Lower lobe of right lung (tissue), 2 donors: ENCODE measurements at places on chromosomes 7 and 10. TPM values are rescaled to one million over a fixed set of nuclear protein-coding genes. Genes with fewer than 3 reads are reported as not detected.

Gene GATA3
- 4.6 TPM for total RNA-seq

Gene MCM10
- 0.38 TPM for total RNA-seq

Gene OIT3
- 0.18 TPM for total RNA-seq

Gene NET1
- 46.7 TPM for total RNA-seq

Gene BEND7
- 16.9 TPM for total RNA-seq

Gene STEAP2
- total RNA-seq = 13.4 TPM

Gene LLCFC1
- total RNA-seq = not detected

Gene FRMPD2
- total RNA-seq = 5.3 TPM

Gene NPFFR1
- total RNA-seq = 1.0 TPM

Gene OR2A42
- total RNA-seq = not detected

Gene COL13A1
- total RNA-seq = 9.2 TPM

Gene UCMA
- total RNA-seq = not detected

DNA sequence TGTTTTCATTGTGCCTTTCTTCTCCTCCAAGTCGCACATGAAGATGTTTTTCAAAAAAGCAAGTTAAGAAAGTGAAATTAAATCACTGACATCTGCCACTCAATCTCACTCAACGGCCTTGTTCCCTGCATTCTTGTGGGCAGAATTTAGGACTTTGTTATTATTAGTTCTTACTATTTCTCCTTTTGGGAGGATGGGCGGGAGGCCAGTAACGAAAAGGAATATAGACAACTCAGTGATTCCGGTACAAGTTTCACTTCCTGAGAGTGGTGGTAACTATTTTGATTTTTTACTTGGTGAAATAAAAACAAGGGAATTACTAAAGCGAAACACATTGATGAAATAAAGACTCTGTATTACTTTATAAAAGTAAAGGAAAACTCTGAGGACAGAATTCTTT, 231.9 kb upstream of the HABP2 start:
- H3K27me3 ChIP-seq = no peaks in the 10 kb centered on the region
- peak overlapping the region; percentile 5 for H3K27ac ChIP-seq
- H3K4me3 ChIP-seq = no peak overlapping the region
- H3K36me3 ChIP-seq = no peaks in the 10 kb centered on the region

GRCh38 chr10:67622511-67622910, 73.5 kb downstream of the CTNNA3 start:
- H3K4me3 ChIP-seq = no peak overlapping the region
- no peak overlapping the region for H3K27ac ChIP-seq
- no peaks in the 10 kb centered on the region for H3K27me3 ChIP-seq

DNA sequence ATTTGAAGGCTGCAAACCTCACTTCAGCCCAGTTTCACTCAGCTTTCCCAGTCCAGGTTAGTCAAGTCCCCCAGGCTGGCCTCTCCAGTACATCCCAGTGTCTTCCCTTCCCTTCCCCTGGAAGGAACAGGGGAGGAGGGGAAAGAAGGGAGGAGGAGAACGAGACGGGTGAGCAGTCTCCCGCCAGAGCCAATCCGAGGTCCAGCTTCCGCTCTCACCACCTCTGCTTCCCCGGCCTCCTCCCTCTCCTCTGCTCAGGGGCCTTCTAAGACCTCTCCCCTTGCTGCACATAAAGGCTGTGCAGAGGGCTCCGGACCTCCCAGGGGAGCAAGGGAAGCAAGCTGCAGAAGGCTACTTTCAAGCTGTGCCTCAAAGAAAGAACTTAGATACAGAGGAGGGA, 4.1 kb downstream of the ATG9B start:
- H3K4me3 ChIP-seq = no peak overlapping the region
- no peaks in the 10 kb centered on the region for H3K36me3 ChIP-seq
- H3K27ac ChIP-seq = no peak overlapping the region
- DNase-seq = no peak

DNA sequence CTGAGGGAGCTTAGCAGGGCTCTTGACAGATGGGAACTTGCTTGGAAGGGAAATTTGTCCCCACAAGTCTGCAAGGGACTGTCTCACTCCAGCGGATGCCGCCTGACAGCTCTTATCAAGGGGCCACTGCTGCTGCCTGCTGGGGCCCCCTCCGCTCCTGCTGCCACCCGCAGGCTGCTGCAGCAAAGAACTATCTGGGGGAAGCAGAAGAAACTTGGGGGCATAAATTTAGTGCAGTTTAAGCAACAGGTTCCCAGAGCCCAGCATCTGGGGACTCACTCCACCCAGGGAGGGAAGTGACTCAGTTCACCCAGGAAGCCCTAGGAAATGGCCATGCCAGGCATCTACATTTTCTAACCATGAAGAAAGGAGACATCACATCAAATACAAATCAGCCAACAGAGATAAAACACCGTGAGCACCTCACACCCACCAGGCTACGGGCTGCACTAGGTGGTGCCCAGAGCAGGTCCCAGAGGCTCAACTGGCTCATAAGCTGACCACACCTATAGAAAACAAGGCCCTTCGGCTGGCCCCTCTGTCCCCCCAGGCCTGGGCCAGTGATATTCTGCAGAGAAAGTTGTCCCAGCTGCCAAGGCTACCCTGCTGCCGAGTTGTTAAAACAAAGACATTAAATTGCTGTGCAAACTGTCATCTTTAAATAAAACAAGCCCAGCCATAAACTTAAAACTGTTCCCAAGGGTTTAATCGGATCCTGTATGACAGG, 3.7 kb downstream of the RGS10 start:
- H3K27me3 ChIP-seq = peaks cover 6% of the 10 kb centered on the region
- DNase-seq = no peak
- no peak overlapping the region for H3K27ac ChIP-seq
- peaks cover 29% of the 10 kb centered on the region for H3K4me1 ChIP-seq

- DNase-seq = no peak
- no peaks in the 10 kb centered on the region for H3K27me3 ChIP-seq
- H3K4me1 ChIP-seq = no peaks in the 10 kb centered on the region
- no peak overlapping the region for H3K27ac ChIP-seq
Measured at GRCh38 chr7:148116829-148117403, 473.6 kb upstream of the C7orf33 start.

DNA sequence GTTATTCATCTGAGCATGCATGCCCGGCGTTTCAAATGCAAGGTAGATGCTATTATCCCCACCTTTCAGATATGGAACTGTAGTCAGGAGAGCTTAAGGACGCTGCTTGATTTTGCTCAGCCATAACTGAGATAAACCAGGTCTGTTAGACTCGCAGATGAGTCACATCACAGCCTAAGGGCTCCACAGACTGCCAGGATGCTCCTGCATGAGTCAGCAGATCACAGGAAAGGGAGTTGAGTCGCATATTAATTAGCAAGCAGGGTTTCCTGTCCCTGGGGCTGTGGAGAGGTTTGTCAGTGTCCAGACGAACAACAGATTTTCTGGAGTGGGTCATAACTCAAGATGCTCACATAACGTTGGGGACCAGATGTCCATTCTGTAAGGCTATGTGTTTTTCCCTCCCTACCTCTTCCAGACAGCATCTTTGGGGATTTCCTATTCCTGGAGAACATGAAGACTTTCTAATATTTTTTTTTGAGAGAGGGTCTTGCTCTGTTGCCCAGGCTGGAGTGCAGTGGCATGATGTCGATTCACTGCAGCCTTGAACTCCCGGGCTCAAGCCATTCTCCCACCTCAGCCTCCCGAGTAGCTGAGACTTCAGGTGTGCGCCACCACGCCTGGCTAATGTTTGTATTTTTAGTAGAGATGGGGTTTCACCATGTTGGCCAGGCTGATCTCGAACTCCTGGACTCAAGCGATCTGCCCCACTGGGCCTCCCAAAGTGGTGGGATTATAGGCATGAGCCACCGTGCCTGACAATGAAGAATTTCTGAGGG, 36.7 kb downstream of the PFKFB3 start:
- no peak for DNase-seq
- H3K4me3 ChIP-seq = no peak overlapping the region
- H3K36me3 ChIP-seq = peaks cover 25% of the 10 kb centered on the region
- peaks cover 16% of the 10 kb centered on the region for H3K4me1 ChIP-seq
- no peaks in the 10 kb centered on the region for H3K27me3 ChIP-seq
- no peak overlapping the region for H3K27ac ChIP-seq

DNA sequence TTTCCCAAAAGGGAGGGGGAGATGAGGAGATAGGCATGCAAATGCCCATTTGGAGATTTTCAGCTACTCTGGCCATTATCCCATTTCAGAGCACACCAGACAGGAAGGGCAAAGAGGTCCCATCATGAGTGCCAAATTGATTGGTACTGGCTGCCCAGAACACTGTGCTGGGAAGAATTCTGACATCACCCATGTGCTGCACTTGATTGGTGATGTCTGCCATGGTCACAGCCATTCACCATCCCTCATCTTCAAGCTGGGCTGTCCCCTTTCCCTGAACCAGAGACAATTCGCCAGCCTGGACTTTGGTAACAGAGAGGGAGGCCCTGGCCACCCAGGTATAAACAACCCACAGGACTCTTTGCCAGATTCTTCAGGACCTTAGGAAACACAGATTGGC, 23.2 kb upstream of the RADIL start:
- H3K4me3 ChIP-seq = no peak overlapping the region
- H3K27ac ChIP-seq = no peak overlapping the region
- no peak for DNase-seq
- H3K4me1 ChIP-seq = no peaks in the 10 kb centered on the region

DNA sequence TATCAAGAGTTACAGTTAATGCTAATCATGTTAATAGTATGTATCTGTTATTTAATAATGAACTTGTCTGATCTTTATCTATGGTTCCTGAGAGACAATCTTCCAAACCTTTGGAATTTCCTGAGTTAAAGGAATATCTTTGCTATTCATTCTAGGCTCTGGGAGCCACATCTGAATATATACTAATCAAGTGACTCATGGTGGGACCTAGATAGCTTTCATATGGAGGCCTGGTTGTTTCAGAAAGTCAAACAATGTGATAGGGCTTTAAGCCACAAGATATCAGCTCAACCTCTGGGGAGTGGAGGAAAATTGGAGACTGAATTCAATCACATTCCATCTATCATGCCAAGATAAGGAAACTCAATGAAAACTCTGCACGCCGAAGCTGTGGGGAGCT, 746.4 kb downstream of the TNS3 start:
- no peaks in the 10 kb centered on the region for H3K4me1 ChIP-seq
- no peak overlapping the region for H3K27ac ChIP-seq
- H3K4me3 ChIP-seq = no peak overlapping the region
- H3K27me3 ChIP-seq = no peaks in the 10 kb centered on the region
- no peak for DNase-seq

GRCh38 chr10:3676564-3676963, 108.4 kb downstream of the KLF6 start:
- DNase-seq = no peak
- no peaks in the 10 kb centered on the region for H3K27me3 ChIP-seq
- H3K27ac ChIP-seq = no peak overlapping the region
- H3K4me1 ChIP-seq = no peaks in the 10 kb centered on the region

- H3K4me1 ChIP-seq = no peaks in the 10 kb centered on the region
- H3K36me3 ChIP-seq = no peaks in the 10 kb centered on the region
- H3K4me3 ChIP-seq = no peak overlapping the region
- no peak overlapping the region for H3K27ac ChIP-seq
- peaks cover 7% of the 10 kb centered on the region for H3K27me3 ChIP-seq
Measured at GRCh38 chr7:28865601-28866144, 92.5 kb downstream of the TRIL start.

- DNase-seq = peak; percentile 41
- no peaks in the 10 kb centered on the region for H3K36me3 ChIP-seq
- no peaks in the 10 kb centered on the region for H3K27me3 ChIP-seq
- no peak overlapping the region for H3K27ac ChIP-seq
- no peaks in the 10 kb centered on the region for H3K4me1 ChIP-seq
- H3K4me3 ChIP-seq = no peak overlapping the region
Measured at GRCh38 chr10:132926777-132927650, 15.4 kb downstream of the CFAP46 start.

- no peaks in the 10 kb centered on the region for H3K36me3 ChIP-seq
- no peaks in the 10 kb centered on the region for H3K4me1 ChIP-seq
- no peak for DNase-seq
- H3K4me3 ChIP-seq = no peak overlapping the region
- H3K27ac ChIP-seq = no peak overlapping the region
Measured at GRCh38 chr10:100810835-100811116, 65.4 kb downstream of the PAX2 start.

GRCh38 chr10:6918305-6918704, 338.2 kb upstream of the PRKCQ start:
- H3K27ac ChIP-seq = no peak overlapping the region
- peaks cover 5% of the 10 kb centered on the region for H3K4me1 ChIP-seq
- H3K27me3 ChIP-seq = no peaks in the 10 kb centered on the region
- H3K4me3 ChIP-seq = no peak overlapping the region
- H3K36me3 ChIP-seq = no peaks in the 10 kb centered on the region

DNA sequence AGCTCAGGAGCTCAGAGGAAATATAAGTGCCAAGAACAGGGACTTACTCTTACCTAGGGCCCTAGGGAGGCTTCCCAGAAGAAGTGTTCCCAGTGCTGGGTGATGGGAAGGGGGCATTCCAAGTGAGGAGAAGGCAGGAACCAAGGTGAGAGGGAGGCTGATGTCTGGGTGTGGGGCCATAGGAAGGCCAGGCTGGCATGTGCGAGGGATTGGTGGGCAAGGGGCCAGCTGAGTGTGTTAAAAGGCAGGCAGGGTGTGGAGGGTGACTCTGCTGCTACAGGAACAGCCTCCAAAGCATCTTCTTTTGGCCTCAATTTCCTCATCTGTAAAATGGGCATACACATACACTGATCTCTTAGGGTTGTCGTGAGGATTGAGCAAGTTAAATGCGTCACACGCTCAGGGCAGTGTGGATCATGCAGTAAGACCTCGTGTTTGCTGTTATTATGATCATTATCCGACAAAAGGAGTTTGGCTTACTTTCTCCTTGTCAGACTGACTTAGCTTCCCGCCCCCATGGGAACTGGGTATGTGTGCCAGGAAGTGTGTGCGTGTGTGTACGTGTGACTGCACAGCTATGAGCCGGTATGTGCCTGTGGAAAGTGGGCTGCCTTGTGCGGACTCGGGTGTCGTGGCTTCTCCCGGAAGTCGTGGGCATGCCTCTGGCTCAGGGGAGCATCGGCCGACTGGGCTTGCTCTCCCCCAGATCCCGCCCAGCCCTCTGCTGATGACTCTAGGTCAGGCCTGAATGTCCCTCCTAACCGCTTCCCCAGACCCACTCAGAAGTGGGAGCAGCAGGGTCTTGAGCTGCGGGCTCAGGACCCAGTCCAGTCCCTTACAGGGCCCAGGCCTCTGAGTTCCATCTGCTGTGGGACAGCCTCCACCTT, 59.6 kb downstream of the NEURL1 start:
- DNase-seq = no peak
- peaks cover 14% of the 10 kb centered on the region for H3K4me1 ChIP-seq
- H3K4me3 ChIP-seq = no peak overlapping the region

- DNase-seq = no peak
- peaks cover 8% of the 10 kb centered on the region for H3K4me1 ChIP-seq
- H3K4me3 ChIP-seq = no peak overlapping the region
- H3K27ac ChIP-seq = no peak overlapping the region
- H3K27me3 ChIP-seq = no peaks in the 10 kb centered on the region
Measured at GRCh38 chr10:121438333-121438732, 159.9 kb downstream of the FGFR2 start.

DNA sequence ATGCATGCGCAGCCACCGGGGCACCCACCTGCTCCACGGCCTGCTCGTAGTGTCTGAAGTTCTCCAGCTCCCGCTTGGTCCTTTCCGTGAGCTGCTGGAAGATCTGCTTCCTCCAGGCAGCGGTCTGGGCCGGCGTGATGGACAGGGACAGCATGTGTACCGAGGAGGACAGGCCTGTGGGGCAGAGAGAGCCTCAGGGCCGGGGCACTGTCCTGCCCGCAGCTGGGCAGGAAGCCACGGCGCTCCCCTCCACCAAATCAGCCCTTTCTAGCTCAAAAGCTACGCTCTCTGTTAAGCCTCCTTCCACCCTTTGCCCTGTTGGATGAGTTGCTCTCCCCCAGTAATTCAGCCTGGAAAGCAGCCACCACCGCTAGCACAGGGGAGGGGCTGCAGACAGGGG, 19.2 kb downstream of the TECPR1 start:
- no peaks in the 10 kb centered on the region for H3K27me3 ChIP-seq
- no peak for DNase-seq
- peaks cover 70% of the 10 kb centered on the region for H3K36me3 ChIP-seq
- no peak overlapping the region for H3K4me3 ChIP-seq
